HAP-1 (cell line): ENCODE measurements at places on chromosomes 11 and 22.

GRCh38 chr11:133582326-133582725, 50.0 kb upstream of the OPCML start:
- no peak for DNase-seq

DNA sequence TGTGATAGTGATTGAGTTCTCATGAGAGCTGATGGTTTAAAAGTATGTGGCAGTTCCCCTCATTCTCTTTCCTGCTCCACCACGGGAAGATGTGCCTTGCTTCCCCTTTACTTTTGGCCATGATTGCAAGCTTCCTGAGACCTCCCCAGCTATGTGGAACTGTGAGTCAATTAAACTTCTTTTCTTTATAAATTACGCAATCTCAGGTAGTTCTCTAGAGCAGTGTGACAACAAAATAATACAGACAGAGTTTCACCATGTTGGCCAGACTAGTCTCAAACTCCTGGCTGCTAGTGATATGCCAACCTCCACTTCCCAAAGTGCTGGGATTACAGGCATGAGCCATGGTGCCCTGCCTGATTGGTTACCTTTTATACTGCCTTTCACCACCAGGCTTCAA, 755.2 kb downstream of the METTL15 start:
- no peak for DNase-seq

DNA sequence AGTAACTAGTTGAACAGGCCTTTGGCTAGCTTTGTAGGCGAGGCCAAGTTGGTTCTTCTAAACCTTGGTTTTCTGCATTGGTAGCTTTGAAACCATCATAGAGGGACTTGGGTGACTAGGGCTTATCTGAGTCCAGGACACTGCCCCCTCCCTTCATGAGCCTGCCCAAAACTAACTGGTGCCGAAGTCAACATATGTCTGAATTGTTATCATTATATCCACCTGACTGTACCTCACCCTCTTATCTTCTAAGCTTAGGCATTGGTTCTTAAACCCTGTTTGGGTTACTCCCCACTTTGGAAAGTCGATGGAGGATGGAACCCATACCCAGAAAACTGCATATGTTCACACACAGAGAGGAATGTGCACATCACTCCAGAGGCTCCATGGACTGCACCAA, 7.6 kb upstream of the MAPK8IP1 start:
- DNase-seq: no peak

GRCh38 chr22:24138649-24139420, 42.5 kb upstream of the SUSD2 start:
- DNase-seq: no peak

GRCh38 chr22:24376586-24376985, 50.8 kb upstream of the ADORA2A start:
- no peak for DNase-seq

DNA sequence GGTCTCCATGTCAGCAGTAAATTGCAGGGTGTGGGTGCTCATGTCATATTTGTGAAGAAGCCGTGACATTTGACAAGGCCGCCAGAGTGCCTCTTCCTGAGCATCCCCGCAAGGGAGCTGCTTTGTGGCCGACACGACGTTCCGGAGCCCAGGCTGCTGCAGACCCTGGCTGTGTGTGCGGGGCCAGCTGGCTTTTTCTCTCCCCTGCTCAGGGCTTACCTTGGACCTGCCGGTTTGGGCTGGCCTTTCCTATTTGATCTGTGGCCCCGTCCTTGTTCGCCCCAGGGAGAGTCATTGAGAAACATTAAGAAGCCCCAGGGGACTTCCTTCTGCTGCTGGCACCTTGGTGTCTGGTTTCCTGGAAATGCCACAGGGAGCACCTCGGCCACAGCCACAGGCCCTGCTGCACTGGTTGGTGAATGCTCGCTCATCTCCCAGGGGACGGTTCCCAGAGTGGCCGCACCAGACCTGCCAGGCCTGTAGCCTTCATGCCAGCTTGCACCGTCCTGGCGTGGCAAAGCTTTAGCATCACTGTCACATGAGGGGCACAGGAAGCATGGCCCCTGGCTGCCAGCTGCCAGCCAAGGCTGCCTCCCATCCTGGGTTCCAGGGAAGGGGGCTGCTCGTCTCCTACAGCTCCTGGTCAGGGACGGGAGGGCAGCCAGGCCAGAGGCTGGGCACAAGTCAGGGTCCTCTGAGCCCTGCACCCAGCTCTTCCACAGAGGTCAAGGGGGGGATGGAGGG, 5.4 kb downstream of the GRK2 start:
- no peak for DNase-seq

DNA sequence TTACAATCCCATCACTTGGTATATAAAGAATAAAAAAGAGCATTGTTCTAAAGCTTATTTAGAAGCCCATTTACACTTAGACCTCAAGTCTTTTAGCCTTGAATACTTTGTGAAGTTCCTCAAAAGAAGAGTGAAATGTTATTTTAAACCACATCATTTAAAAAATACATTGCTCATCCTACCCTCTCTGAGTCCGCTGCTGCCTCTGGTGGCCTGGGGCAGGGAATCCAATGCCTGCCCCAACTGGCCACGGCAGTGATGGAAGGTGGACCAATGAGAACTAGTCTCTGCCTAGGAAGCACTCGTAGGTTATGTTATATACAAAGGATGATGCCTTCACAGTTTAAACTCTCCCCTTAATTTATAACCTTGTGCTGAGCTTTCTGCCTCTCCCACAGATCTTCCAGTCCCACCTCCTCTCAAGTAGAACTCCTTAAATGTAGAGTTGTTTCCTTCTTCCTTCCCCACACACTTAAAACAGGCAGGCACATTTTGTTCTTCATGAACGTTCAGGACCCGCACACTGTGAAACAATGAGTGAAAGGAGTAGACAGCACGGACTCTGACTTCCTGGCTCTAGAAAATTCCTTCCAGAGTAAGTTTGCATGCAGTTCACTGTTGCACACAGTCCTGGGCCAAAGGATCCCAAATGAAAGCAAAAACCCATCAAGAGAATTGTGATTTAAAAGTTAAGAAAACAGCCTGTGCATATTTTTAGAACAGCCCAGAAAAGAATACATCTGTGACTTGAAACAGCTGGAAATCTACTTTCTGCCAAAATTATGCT, 167.8 kb downstream of the RRAS2 start:
- no peak for DNase-seq

DNA sequence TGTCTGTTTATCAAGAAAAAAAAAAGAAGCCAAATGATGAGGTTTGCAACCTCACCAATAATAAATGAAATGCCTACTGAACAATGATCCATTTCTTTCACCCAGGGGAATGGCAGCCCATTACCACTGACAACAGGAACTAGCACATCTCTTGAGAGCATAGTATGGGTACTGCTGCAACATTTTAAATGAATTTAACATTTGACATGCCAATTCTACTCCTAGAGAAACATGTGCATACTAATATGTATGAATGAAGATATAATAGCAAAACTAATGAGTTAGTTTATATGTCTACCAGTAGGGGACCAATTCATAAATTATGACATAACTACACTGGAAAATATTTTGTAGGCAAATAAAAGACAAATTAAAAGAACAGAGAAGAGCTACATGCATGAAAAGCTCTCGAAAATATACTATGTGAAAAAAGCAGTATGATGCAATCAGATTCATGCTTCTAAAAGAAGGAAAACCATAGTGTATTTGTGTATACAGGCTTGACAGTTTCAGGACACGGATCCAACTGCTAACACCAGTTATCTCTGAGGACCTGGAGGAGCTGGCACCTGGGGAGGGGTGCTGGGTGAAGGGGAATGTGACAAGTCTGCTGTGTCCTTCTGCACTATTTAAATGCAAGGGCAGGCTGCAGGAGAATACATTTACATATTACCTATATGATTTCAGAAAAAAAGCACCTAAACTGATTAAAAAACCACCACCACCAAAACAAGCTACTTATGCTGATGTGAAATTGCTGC, 6.9 kb downstream of the SMCO4 start:
- no peak for DNase-seq

- no peak for DNase-seq
Measured at GRCh38 chr11:65790104-65790901, 3.4 kb downstream of the OVOL1 start.

DNA sequence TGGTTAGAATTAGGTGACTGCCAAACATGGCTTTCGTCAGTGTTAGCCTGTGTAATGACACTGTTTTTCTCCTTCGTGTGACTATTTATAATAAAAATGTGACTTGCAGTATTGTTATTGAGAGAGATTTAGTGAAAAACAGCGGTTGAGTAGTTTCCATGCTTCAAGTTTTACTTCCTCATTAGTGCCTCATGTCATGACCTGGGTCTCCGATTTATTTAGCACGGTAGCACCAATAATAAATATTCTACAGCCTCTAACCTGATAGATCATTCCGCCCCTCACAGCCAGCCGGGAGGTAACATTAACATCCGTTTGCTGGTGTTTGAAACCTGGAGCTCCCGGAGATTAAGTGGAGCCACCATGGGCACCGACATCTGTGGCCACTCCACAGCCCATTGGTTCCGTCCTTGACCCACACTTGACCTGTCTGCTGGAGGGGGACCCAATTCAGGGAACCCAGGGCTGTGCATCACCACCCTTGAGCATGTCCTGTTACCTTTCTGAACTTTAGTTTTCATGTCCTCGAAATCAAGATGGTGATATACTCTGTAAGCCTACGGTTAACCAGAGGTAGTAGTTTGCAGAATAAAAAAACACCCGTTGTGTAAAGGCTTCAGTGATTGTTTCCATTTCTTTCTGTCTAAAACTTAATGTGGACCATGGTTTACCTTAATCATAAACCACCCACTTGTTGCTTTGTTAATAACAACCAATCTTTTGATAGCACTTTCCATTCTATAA, 104.1 kb downstream of the ATXN10 start:
- no peak for DNase-seq

- DNase-seq: no peak
Measured at GRCh38 chr11:12831471-12832202, 157.4 kb downstream of the TEAD1 start.

DNA sequence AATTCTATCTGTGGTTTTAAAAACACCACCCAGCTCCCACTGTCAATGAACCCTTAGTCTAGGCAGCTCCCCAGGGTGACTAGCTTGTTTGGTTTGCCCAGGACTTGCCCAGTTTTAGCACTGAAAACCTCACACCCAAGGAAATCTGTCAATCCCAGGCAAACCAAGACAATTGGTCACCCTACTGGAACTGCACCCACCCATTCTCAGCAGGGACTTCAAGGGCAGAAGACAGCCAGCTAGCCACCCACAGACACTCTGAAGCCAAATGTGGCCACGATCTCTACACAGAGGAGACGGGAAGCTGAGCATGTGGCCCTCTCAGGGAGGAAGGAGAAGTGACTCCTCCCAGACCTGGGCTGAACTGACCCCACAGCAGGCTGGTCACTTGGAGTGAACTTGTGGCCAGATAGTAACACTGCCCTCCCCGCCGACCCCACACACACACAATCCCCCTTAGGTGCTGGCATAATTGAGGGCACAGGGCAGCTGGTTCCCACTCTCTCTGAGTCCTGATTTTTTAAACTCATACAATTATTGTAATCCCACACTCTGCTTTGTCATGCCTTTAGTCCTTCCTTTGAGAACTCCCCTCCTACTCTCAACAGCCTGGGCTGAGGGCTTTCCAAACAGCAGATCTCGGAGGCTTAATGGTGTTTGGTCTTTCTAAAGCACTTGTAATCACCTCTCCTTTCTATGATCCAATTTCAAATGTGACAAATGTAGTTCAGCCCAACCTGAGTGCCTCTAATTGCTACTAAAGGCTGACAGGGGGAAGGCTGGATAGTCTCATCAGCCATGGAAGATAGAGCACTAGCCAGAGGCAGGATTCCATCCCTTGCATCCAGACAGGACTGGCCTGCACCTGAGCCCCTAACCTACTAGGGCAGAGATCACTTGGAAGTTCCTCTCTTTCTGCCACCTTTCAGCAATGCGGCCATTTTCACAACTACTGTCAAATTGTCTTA, 74.7 kb upstream of the DRD2 start:
- no peak for DNase-seq

GRCh38 chr11:83692675-83693074, 406.5 kb upstream of the CCDC90B start:
- no peak for DNase-seq
